AG08396 (cell line): ENCODE measurements at places on chromosomes 2 and 18.

DNA sequence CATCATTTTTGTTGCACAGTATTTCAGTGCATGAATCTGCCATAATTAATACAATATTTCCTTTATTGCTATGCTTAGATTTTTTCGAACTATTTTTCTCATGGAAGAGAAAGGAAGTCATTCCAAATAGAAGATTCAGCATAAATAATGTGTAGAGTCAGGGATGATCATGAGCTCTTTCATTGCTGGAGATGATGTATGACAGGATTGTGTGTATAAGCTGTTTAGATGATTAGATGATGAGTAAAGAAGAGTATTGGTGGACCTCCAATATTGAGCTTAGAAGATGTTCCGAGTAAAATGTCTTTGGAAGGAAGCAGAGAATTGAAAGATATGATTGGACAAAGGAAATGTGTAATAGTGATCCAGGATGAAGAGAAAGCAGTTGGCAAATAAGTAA is 364.5 kb downstream of the PARD3B start:
- peak; percentile 13 for DNase-seq

DNA sequence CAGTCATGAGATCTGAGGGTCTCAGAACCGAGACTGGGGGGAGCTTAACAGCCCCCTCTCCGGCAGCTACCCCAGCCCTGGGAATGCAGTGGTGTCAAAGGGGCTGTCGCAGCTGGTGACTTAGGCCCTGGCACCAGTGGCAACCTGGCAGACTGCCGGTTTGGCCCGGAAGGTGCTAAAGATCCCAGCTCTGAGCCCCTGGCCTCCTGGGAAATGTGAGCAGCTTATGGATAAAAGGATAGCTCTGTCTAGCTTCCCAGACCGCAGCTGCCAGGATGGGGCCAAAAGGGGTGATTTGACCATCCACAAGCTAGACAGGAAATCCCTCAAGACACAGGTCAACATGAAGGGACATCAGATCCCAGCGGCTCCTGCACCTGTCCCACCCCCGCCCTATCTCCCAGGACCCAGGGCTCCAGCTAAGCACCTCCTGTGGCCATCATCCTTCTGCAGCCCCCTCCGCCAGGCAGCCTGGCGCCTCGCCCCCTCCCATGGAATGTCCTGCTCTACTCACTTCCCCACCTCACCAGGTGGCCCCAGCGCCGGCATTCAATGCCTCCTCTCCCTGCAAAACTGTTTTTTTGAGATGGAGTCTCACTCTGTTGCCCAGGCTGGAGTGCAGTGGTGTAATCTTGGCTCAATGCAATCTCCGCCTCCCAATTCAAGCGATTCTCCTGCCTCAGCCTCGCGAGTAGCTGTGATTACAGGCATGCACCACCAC is 33.2 kb upstream of the EFHD1 start:
- DNase-seq, result no peak

- no peak for DNase-seq
Measured at GRCh38 chr18:49534846-49535601, 26.8 kb upstream of the LIPG start.

DNA sequence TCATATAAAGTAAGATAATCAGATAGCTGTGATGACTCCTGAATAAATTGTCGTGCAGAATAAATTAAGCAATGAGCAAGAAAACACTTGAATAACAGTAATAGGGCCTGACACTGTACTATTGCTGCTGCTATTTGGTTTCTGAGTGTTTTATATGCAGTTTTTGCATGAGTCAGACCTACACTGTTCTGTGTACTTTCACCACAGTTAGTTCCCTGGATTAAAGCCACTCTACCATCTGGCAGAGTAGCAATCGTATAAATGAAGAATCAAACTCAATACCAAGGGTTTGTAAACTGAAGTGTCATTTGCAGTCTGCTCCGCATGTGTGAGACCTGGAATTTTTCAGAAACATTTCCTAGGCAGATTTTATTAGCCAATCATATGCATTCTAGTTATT is 398.6 kb upstream of the CDH7 start:
- DNase-seq, result no peak

GRCh38 chr2:39484206-39484605 is 47.1 kb upstream of the MAP4K3 start:
- no peak for DNase-seq

GRCh38 chr2:143668234-143668633 is 539.0 kb downstream of the ARHGAP15 start:
- DNase-seq, result no peak

DNA sequence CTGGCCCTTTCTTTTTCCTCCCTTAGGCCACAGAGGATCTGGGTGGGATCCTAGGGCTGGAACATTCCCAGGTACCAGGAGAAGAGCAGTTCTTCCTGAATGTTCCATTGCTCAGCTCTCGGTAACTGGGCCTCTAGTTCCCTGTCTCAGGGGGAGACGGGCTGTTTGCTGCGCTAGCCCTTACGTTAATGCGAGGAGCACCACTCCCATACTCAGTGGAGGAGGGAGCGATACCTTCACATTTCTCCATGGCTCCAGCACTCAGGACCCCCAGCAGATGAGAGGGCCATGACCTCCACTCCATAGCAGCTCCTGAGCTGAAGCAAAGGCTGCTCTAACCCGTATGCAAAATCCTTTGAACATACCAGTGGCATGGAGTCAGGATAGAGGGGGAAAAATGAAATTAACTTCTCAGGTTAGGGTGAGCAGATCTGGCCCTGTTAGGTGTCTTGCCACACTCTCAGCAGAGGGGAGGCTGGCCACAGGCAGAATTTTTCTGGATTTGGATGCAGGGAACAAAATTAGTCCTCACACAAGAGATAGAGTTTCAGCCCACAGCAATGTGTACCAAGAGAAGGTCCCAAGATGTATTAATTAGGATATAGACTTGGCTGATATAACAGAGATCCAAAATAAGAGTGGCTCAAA is 206.7 kb downstream of the ZFP36L2 start:
- DNase-seq, result no peak

GRCh38 chr2:144412709-144413108 is 107.2 kb downstream of the ZEB2 start:
- no peak for DNase-seq

GRCh38 chr18:10367836-10368235 is 86.6 kb upstream of the APCDD1 start:
- no peak for DNase-seq

DNA sequence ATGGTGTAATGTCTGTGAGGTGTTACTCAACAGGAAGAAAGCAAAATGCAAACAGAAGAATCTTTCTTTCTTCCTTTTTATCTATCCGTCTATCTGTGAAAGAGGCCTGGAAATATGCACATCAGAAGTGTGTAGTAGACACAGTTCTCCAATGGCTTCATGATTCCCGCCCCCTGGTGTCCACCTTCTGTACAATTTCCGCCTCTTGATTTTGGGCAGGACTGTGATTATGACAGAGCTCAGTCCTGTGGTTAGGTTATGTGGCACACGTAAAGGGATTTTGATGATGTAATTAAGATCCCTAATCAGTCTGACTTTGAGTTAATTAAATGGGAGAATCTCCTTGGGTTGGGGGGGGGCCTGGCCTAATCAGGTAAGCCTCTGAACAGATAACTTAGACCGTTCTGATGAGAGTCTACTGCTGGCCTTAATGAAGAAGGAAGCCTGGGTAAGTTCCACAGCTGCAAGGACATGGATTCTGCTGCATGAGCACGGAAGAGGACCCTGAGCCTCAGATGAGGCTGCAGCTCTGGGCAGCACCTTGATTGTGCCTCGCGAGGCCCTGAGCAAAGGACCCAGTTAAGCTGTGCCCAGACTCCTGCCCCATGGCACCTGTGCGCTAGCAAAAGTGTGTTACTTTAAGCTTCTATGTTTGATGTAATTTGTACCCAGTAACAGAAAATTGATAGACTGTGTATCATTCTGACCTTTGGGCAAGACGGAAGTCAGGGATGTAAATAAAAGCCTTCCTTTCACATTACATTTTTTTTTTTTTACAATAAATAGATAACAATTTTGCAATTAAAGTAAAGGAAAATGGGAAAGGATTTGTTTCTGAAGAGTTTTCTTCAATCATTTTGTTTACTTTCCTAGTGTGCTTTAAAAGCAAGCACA is 11.3 kb upstream of the KCNF1 start:
- DNase-seq, result peak; percentile 46

- no peak for DNase-seq
Measured at GRCh38 chr2:10174173-10174572, 51.6 kb downstream of the RRM2 start.

- DNase-seq, result no peak
Measured at GRCh38 chr2:239009589-239009961, 161.7 kb downstream of the TWIST2 start.

DNA sequence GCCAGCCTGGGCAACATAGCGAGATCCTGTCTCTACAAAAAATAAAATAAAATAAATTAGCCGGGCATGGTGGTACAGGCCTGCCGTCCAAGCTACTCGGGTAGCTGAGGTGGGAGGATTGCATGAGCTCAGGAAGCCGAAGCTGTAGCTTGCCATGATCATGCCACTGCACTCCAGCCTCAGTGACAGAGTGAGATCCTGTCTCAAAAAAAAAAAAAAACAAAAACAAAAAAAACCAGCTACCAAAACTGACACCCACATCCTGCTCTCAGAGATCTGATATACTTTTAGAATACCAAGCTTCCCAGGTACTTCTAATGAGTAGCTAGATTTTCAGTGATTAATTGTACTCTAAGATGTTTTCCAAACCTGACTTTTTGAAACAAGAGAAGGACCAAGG is 74.0 kb downstream of the TTC27 start:
- no peak for DNase-seq

DNA sequence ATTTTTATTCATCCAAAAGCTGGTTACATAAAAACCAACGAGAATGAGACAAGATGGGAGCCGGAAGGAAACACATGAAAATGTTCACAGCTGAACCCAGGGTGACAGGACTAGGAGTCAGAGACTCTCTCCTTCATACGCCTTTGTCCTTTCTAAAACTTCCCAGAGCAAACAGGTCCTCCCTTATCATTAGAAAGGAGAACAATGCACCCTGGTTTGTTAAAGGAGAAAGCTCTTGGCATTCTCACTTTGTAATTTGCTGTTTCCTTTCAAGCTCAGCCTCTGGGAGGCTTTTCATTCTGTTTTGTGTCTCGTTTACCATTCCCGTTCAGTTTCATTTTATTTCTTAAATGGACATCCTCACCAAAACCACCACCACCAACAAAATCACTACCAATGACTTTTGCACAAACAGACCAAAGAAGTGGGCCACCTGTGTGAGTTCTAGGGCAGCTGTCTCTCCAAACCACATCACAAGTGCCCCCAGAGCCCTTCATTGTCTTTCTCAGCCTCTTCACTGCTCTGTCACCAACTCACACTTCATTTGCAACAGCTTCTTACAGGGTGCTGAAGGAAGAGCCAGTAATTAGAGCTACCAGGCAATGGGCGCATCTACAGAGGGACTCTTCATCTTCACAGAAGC is 105.3 kb downstream of the HDAC4 start:
- no peak for DNase-seq

DNA sequence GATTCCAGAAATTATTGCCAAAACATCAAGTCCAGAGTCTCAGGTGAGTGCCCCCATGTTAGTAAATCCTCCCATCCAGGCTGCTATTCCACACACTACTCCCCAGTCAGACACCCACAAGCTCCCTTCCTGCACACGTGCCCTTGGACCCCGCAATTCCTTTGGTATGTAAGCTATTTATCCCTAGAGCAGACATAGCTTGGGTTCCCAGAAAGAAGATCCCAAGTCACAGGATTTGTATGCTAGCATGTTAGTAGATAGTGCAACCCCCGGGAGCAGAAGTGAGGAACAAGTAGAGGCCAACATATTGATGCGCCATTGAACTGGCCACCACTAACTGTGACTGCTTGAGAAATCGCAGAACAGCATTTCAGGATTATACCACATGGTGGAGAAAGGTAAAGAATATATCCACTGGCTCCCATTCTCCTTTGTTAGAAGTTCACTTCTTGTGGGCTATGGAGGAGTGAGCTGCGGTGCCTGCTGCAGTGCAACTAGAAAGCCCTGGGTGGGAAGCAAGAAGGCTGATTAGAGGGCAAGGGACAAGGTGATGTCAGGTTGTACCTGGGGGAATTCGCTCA is 137.5 kb upstream of the CHAC2 start:
- no peak for DNase-seq

DNA sequence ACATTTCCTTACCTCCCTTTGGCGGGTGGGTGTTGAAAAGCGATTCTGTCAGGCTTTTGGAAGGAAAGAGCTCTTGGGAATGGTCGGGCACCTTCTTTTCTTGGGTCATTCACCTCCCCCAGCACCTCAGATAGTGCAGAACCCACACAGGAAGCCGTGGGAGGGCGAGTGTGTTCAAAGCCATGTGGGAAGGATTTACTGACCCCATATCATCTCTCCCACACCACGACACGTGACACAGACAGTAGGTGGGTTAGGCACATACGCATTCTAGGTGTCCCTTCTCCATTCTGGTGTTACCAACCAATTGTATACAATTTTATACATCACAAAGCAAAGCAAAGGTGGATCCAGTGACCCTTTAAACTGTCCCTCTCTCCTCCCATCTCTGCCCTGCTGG is 263.7 kb upstream of the REV1 start:
- DNase-seq, result no peak

- DNase-seq, result no peak
Measured at GRCh38 chr2:126896471-126896870, 2.2 kb upstream of the TEX51 start.

DNA sequence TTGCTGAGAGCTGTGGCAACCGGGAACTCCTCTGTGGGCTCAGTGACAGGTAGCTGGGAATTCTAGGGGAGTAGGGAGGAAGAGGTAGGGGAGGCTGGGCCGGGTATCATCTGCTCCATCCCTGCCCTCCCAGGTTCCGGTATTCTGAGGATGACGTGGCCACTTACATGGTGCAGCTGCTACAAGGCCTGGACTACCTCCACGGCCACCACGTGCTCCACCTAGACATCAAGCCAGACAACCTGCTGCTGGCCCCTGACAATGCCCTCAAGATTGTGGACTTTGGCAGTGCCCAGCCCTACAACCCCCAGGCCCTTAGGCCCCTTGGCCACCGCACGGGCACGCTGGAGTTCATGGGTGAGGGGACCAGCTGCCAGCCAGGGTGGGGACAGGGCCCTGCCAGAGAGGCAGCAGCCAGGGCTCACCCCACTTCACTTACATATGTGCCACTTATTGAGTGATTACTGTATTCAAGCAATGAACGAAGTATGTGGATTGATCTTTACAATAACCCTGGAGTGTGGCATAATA is 8.0 kb upstream of the GMPPA start:
- no peak for DNase-seq

- DNase-seq, result no peak
Measured at GRCh38 chr2:233111427-233111826, 51.3 kb downstream of the INPP5D start.

DNA sequence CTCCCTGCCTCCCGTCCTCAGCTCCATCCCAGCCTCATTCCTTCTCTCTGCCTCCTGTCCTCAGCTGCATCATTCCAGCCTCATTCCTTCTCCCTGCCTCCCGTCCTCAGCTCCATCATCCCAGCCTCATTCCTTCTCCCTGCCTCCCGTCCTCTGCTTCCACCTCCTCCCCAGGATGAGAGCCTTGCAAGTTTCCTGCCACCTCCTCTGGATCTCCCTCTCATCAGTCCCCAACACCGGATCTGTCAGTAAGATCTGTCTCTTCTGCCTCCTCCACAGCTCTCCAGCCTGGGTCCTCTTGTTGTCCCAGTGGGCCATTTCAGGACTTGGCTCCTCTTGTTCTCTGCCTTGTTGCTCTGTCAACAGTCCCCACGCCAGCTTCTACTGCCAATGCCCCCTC is 130.9 kb downstream of the NDUFA10 start:
- no peak for DNase-seq
